ENCODE measurements at places on chromosomes 3 and 15.

- DNase-seq = no peak
Measured at GRCh38 chr15:101127506-101128076, 124.3 kb downstream of the CHSY1 start.

DNA sequence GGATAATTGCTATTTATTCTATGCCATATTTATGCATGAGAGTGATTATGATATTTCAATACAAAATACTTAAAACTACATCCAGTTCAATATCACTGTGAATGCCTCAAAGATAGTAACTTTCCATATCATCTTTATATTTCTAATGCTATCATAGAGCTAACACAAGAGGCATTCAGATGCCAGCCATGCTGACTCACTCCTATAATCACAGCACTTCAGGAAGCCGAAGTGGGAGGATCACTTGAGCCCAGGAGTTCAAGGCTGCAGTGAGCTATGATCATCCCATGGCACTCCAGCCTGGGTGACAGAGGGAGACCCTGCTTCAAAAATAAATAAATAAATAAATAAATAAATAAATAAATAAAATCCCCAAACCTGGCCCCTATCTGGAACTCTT is 498.7 kb downstream of the EPHA3 start:
- DNase-seq = no peak

- no peak for DNase-seq
Measured at GRCh38 chr15:57334257-57334656, 42.0 kb upstream of the CGNL1 start.

- no peak for DNase-seq
Measured at GRCh38 chr3:134077649-134078161, 48.0 kb upstream of the SLCO2A1 start.

- no peak for DNase-seq
Measured at GRCh38 chr3:55719508-55719907, 232.4 kb upstream of the WNT5A start.

DNA sequence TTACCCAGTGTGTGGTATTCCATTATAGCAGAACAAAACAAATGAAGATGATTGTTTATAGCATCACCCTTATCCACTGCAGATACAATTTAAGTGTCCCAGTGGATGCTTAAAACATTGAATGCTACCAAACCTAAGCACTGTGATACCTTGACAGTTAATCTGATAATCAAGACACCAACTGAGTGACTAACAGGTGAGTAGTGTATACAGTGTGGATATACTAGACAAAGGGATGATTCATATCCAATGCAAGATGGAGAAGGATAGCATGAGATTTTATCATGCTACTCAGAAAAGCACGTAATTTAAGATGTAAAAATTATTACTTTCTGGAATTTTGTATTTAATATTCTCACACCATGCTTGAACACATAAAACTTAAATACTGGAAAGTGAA is 1449.0 kb downstream of the OTOL1 start:
- DNase-seq = no peak

DNA sequence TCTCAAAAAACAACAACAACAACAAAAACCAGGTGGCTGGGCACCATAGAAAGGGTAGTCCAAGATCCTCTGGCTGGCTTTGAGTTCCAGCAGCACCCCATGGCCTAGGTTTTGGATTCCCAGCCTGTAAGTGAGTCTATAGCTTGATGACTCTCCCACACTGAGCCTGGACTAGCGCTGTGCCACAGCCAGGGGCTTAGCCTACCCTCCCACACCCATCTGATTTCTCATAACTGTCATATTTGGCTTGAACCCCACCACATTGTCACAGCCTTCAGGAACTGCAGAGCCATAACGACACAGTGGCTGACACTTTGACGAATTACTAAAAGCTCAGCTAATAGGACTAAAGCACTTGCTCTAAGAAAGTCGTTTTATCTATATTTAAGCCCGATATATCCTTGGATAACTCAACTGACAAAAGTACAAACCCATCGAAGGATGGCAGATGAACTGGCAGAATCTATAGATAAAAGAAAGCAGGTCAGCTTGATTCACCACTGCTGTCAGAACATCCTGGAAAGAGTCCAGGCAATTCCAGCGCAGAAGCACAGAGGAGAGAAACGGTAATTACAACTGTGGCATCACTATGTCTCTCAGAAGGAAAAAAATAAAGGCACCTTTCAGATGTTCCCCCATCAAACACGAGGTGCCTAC is 62.1 kb downstream of the HOMER2 start:
- no peak for DNase-seq

GRCh38 chr3:9224490-9224889 is 25.0 kb downstream of the SRGAP3 start:
- no peak for DNase-seq

- DNase-seq = no peak
Measured at GRCh38 chr3:62525281-62525680, 151.9 kb upstream of the FEZF2 start.

DNA sequence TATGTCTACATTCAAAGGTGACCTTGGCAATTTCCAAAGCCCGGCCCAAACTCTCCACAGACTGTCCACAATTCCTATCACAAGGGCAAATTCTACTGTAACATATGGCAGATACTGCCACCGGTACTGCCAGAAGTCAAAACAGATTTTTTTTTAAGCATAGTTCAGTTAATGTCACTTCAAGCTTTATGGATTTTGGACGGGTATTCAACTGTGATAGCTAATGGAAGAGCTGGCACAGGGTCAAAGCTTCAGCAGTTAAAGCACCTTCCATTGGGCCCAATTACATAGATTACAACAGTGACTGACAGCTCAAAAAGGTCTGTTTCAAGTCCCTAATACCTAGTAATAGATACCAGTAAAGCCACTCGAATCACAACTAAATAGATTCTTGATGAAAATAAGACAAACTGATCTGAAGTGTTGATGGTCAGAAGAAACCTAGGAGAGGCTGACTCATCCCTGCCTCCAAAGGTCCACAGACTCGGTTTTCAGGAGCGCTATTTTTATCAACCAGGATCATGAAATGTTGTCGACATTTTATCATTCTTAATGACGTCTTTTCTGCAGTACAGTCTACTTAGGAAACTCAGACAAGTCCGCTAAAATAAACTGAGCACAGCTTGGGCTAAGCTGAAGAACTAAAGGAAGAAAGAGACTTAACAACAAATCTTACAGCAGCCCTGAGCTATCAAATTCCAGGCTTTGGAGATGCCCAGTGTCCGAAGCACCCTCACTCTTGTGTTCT is 38.7 kb downstream of the ANXA2 start:
- no peak for DNase-seq

GRCh38 chr3:157238457-157238856 is 78.5 kb upstream of the CCNL1 start:
- DNase-seq = no peak

- DNase-seq = no peak
Measured at GRCh38 chr3:77407441-77407840, 367.5 kb downstream of the ROBO2 start.

DNA sequence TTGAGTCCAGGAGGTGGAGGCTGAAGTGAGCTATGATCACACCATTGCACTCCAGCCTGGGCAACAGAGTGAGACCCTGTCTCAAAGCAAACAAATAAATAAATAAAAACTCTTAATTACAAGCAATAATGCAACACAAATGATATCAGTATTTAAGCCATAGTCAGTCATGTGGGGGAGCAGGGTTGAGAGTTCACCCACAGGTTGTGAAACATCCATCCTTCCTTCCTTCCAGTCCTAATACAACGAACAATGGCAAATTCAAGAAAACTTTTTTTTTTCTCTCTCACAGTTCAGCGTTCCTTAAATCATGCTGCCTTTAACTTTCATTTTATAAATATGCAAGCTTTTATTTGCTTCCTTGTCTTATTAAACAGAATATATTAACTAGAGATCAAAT is 24.1 kb downstream of the ZNF592 start:
- no peak for DNase-seq

DNA sequence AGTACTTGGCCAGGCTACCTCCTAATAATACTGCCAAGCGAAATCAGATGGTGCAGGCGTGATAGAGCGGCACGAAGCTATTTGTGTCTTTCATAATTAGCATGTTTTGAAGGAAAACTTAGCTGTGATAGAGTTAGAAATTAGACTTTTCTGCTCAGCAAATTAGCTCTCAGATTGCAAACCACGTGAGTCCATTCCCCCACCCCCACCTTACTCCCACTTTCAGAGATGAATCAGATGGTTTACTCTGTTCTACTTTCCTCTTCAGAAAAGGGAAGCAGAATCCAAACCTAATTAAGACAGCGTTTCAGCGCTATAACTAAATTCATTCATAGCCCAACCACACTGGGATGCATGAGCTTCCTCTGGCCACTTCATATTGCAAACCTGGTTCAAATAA is 214.6 kb downstream of the SLCO3A1 start:
- no peak for DNase-seq

DNA sequence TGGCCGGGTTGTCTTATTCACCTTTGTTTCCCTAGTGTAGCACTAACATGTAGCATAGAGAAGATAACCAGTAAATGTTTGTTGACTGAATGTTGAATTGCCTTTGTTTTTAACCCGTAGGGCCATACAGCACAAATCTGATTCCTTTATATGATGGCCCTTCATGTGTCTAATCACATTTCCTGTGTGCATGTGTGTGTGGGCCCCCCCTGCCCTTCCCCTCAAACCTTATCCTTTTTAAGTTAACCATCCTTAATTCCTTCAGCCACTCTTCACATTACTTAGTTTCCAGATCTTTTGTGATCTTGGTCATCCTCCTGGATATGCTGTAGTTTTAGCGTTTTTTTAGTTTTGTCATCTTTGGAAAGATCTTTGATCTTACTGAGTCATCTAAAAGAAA is 4.2 kb downstream of the NEO1 start:
- DNase-seq = no peak

DNA sequence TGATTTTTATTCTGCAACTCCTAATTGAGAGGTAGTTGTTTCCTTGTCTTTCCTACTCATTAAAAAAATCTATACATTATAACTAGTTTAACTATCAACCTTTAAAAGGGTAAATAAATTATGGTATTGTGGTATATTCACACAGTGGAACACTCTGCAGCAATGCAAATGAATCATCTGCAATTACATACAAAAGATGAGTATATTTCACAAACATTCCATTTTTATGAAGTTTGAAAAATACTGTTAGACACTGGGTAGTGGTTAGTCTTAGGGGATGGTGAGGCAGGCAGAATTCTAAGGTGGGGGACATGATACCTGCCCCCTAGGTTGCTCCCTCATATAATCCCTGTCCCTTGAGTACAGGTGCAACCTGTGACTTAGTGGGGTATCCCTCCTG is 44.0 kb upstream of the MAGI1 start:
- no peak for DNase-seq

DNA sequence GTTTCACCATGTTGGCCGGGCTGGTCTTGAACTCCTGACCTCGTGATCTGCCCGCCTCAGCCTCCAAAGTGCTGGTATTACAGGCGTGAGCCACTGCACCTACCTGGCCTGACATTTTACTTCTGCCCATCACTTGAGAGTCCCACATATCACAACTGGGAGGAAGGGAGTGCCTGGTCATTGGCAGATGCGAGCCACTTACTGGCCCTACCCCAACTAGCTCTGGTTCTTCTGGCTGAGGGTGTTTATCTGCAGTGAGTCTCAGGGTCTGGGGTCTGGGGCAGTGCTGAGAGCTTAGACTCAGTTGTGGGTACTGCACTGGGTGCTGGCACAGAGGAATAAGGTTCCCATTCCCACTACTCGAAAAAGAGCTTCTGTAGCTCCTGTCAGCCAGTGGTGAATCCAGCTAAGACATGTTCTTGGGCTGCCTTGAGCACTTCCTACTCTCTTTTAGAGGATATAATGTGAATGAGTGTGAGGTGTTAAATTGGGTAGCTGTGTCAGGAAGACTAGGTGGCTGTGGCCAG is 30.2 kb downstream of the DAG1 start:
- no peak for DNase-seq

DNA sequence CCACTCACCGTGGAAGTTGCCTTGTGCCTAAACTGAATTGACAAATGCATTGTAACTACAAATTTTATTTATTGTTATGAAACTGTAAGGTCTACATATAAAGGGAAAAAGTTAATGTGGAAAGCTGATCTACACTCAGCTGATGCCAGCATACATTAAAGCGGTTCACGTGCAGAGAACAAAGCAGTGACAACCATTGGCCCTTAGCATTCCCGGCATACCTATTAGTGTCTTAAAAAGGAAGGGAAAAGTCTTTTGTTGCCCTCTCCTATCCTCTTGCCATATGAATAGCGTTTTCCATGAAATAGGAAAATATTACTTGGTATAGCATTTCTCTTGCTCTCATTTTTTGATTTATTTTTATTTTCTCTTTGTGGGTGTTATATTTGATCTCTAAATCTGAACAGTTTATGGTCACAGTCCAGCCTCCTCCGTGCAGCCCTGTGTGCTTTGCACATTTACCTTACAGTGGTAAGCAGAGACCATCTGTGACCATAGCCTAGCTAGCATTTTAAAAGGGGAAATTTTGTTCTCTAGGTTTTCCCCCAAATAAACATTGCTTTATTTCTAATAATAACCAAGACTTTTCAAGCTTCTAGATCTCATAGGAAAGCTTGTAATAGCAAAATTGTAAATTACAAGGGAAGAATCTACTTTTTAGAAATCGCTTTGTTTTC is 89.7 kb upstream of the CGNL1 start:
- no peak for DNase-seq

All from activated CD8-positive, alpha-beta memory T cell treated with anti-CD3 and anti-CD28 coated beads for 1 hour (primary cell).